Vagina (tissue), 2 donors: ENCODE measurements at places on chromosomes 3 and 15. TPM values are rescaled to one million over a fixed set of nuclear protein-coding genes. Genes with fewer than 3 reads are reported as not detected.
A peak's percentile ranks its signal among the peaks of the same experiment; 100 is the strongest.

DNA sequence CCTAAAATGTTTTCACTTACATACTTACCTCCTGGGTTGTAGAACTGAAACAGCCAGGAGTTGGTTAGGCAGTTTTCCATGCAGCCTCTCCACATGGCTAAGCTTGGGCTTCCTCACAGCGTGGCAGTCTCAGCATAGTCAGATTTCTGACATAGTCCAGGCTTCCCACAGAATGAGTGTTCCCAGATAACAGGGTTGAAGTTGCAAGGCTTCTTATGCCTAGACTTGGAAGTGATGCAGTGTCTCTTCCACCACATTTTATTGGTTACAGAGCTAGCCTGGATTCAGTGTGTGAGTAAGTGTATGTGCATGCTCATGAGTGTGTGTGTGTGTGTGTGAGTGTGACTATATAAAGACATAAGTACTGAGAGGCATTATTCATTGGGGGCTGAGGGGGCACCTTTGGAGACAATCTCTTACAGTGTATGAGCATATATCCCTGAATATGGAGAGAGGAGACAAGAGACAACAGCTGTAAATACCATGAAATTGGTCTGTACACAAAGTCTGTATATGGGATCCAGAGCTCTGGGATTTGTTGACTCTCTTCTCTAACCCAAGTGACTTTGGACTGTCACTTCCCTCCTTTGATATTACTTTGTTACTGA is 78.1 kb downstream of the ZNF621 start:
- DNase-seq = no peak

DNA sequence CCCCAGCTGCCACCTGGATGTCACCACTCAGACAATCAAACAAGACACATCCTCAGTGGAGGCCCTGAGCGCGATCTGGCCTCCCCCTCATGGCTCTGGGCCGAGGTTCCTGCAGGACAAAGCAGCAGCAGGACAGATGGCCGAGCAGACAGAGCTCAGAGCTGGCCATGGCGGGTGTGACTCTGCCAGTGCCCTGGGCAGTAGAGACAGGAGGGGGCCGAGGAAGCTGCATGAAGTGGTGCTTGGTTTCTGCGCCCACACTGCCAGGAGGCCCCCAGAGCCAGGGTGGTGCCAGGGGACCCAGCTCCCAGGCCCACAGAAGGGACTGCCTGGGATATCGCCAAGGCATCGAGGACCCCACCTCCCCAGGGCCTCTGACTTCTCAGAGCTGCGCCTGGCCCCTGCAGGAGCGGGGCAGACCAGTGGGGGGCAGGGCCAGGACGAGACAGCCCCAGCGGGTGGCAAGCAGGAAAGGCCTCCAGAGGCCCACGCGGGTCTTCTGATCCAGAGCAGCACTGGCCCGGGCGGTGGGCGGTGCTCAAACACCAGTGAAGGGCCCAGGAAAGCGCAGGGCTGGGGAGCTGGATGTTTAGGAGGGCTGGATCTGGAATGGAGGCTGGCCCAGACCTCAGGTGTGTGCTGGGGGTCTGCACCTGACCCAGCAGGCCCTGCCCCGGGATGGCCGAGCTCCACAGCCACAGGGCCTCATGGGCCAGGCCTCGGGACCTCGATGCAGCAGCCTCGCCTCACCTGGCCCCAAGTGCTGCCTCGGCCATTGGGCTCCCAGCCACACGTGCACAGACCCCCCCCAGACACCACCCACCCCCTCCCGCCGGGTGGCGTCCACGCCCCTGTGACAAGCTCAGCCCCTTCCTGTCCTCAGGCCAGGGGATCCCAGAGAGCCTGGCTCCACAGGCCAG is 76.0 kb downstream of the GOLGA8G start:
- peak; percentile 96 for DNase-seq

GRCh38 chr15:86615411-86615810 is 535.7 kb downstream of the AGBL1 start:
- no peak for DNase-seq

- no peak for DNase-seq
These were observed 273.1 kb upstream of the TBL1XR1 start for GRCh38 chr3:177470197-177470941.

- peak; percentile 72 for DNase-seq
These were observed 23.4 kb upstream of the NOX5 start for GRCh38 chr15:68990992-68991500.

GRCh38 chr3:183814240-183814639 is 11.1 kb downstream of the MAP6D1 start:
- DNase-seq = no peak

The LRTM1 gene
- total RNA-seq = not detected

DNA sequence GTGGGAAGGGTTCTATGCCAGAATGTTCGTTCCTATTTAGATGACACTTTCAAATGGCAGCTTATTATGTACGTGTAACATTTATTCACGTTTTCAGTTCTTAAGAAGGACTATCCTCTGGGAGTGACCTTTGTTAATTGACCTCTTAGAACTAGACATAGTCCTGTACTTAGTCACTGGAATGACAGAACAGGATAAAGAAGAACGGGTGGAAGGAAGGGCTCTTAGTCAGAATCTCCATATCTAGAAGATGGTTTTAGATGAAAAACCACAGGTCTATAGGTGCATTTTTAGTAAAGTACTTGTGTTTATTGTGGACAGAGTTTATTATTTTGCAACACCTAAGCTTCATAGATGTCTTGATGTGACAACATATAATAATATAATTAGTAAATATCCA is 6.5 kb downstream of the METTL6 start:
- no peak for DNase-seq

GRCh38 chr3:196175722-196176121 is 35.5 kb downstream of the ZDHHC19 start:
- no peak for DNase-seq

GRCh38 chr3:24426896-24427295 is 67.8 kb downstream of the THRB start:
- no peak for DNase-seq

- no peak for DNase-seq
These were observed 731.6 kb downstream of the GBE1 start for GRCh38 chr3:81029861-81030260.

- DNase-seq = no peak
These were observed 805.3 kb upstream of the LMCD1 start for GRCh38 chr3:7696320-7696719.

DNA sequence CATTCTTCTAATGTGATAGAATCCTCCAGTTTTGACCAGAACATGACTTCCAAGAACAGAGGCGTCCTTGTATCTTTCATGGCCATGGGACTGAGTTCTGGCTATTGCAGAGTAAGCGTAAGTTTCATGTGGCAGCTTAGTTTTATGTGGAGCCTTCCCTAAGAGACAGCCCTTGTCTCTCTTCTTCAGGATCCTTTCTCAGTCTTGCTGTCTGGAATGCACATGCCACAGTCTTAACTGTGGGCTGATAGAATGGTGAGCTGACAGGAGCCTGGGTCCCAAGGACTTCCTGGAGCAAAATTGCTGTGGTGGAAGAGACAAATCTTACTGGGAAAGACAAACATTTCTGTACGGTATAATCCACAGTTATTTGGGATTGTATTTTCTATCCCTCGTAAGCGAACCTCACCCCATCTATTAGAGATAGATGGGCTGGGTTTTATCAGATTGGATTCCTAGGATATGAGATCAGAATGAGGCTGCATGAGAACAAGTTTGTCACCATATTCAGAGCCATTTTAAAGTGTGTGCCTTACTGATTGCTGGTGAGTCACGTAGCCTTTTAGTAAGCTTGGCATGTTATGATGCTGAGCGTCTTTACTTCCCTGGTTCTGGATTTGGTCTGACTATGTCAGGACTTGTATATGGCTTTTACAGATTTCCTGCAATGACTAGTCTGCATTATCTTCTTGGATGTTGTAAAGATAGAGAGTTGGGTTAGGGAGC is 32.8 kb downstream of the CDIN1 start:
- DNase-seq = no peak

DNA sequence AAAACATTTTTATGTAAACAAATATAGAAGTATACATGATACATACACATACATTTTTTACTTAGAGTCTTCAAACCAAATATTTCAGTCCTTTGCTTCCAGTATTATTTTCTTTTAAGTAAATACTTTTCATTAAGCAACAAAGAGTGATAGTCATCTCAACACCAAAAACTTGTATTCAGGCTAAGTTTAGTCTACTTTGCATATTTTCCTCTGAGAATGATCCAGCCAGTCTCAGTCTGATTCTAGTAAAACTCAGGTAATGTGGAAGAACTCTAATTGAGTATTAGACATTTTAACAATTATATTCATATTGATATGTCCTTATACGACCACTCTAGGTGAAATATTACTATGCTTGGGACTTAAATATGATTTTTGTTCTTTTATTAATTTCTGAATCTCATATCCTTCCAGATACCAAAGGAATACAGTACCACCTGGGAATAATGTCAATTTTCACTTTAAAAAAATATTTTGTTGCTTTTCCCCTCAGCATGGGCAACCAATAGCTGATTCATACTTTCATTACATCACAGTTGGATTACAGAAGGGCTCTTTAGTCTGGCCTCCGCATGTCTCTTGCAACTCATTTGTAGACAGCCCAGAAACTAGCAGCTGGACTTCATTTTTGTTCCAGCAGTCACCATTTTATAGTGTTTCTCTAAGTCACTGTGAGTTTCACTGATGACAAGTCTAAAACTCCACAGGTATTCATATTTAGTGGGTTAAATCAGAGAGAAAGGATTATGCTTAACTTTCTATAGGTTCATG is 390.4 kb downstream of the ZBTB20 start:
- no peak for DNase-seq

The ITGB5 gene
- 156 TPM for total RNA-seq

DNA sequence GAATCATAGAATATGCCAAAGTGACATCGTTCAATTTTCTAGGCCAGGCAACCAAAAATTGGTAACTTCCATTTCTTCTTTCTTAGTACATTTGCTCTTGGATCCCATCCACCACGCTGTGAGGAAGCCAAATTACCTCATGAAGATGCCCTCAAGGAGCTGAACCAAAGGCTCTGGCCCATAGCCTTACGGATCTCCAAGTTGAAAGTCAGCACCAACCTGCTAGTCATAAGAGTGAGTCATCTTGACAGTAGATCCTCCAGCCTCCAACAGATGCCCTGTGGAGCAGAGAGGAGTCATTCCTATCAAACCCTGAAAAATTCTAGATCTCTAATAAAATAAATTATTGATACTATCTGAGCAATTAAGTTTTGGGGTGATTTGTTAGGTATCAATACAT is 322.5 kb upstream of the COL8A1 start:
- no peak for DNase-seq

DNA sequence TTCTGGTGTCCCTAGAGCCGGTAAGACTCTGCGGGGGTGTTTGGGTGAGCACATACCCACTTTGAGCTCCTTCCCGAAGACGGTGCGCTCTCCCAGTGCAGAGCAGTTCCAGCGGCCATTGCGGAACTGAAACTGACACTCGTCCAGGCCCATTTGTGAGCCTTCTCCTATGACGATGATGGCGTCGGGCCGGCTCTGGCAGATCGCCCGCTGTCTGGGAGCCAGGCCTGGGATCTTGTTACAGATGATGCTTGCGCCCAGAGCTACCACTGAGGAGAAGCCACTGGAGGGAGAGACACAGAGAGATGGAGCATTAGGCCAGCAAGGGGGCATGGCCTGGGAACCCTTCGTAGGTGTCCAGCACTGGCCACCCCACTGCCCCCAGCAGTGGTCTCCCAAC is 5.0 kb downstream of the WNT7A start:
- no peak for DNase-seq

The SLC22A14 gene
- 0.49 TPM for total RNA-seq

- no peak for DNase-seq
These were observed 79.2 kb downstream of the P3H2 start for GRCh38 chr3:190041333-190042041.

- no peak for DNase-seq
These were observed 73.3 kb downstream of the CHCHD6 start for GRCh38 chr3:126777366-126777765.

The FBXL2 gene
- total RNA-seq = 5.9 TPM

DNA sequence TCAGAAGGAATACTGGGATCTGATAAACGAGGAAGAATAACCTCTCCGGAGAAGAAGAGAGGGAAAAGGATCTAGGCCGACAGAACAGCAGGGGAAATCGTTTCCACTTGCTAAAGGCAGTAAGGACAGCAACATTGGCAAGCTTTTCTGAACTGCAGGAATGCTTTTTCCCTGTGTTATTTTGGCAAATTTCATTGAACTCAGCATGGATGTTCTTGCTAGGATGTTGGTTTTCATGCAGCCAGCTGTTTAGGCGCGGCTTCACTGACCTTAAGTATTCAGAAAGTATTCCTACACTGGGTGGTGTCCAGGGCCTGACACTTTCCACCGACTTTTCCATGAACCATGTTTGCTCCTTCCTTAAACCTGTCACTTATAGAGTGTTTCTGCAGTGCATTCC is 489.7 kb downstream of the CNTN3 start:
- DNase-seq = no peak

The TAGLN3 gene
- total RNA-seq = 3.9 TPM

The TRIM69 gene
- total RNA-seq = 11.3 TPM

The TGM4 gene
- total RNA-seq = not detected

The NUP210 gene
- 10.1 TPM for total RNA-seq

The SMCO1 gene
- not detected for total RNA-seq

GRCh38 chr3:194321693-194322640 is 29.2 kb downstream of the CPN2 start:
- no peak for DNase-seq

GRCh38 chr15:68389936-68390817 is 41.8 kb downstream of the ITGA11 start:
- DNase-seq = peak; percentile 72

GRCh38 chr3:152122851-152123250 is 145.9 kb upstream of the MBNL1 start:
- DNase-seq = no peak

The AGBL1 gene
- not detected for total RNA-seq

- DNase-seq = no peak
These were observed 41.1 kb downstream of the LIMD1 start for GRCh38 chr3:45635475-45636256.

DNA sequence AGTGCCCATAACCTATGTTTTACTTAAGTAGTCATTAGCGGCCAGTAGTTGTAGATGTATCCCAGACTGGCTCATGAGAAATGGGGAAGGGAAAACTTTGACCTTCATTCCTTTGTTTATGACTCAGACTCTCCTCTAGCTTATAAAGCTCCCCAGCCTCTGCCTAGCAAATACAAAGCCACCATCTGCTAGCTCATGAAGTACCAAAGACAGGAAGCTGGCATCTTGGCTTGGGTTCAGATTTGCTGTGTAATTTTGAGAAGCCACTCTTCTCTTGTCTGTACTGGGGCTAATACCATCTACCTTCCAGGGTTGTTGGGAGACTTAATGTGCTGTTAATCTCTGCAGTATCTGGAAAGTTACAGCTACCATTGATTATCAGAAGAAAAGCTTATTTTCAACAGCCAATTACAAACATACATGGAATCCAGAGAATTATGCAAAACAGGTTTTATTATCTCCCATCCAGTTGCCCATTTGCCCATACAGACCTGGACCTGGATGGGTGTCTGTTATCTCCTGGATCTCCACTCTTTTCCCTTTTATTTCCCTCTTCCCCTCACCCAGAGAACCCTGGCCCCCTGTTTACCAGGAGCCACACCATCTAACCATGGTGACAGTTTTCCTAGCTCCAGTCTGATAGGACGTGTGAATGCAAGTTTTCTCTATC is 153.8 kb downstream of the SEMA6D start:
- no peak for DNase-seq

The NLGN1 gene
- 4.7 TPM for total RNA-seq
